ENCODE measurements at places on chromosomes 1 and 21.
A peak's percentile ranks its signal among the peaks of the same experiment; 100 is the strongest.

DNA sequence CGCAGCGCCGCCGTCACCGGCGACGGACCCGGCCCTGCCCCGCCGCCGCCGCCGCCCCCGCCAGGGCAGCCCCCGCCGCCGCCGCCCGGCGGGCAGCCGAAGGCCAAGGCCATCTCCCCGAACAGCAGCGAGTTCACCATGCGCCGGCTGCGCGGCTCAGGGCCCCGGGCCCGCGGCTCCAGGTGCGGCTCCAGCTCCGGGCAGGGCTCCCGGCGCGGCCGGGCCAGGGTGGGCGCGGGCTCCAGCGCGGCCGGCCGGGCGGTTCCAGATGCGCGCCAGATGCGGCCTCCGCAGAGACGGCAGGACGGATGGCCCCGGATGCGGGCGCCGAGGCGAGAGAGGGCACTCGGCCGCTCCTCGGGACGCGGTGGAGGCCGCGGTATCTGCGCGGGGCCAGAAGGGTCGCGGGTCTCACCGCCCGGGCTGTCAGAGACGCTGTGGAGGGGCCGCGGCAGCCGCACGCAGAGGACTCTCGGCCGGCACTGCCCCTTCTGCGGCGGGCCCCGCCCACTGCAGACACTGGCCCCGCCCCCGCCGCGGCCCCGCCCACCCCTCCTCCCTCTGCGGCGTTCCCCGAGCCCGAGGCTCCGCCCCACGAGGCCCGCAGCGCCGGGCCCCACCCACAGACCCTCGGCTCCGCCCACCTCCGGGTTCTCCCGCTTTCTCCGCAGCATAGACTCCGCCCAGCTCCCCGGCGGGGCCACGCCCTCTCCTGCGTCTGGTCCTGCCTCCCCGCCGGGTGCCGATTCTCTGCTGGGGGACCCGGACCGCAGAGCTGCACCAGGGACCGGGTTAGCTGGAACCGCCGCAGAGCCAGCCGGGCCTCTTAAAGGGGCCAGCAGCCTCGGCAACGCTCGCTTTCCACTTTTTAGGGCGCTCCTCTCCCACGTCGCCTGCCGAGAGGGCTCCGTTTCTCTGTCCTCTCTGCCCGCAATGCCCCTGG is at the start of gene IFFO2:
IFFO2 (minus strand) TSS at position 484 of the 943 bp plus-strand sequence; CDS start at position 140, 344 bp downstream.
- H3K36me3 ChIP-seq = peaks cover 16% of the 10 kb centered on the region
- peak within 1 kb of the TSS; percentile 83 for H3K4me3 ChIP-seq
- H3K27ac ChIP-seq = peak within 1 kb of the TSS; percentile 74
- peaks cover 60% of the 10 kb centered on the region for H3K4me1 ChIP-seq

- peaks cover 34% of the 10 kb centered on the region for H3K4me1 ChIP-seq
- no peaks in the 10 kb centered on the region for H3K36me3 ChIP-seq
- no peak overlapping the region for H3K4me3 ChIP-seq
Measured at GRCh38 chr1:150981177-150981804, 801 bp upstream of the ANXA9 start.

GRCh38 chr1:232911027-232911599 is 39.3 kb upstream of the NTPCR start:
- H3K4me1 ChIP-seq = peaks cover 38% of the 10 kb centered on the region
- no peak overlapping the region for H3K4me3 ChIP-seq
- peaks cover 1% of the 10 kb centered on the region for H3K36me3 ChIP-seq
- peaks cover 6% of the 10 kb centered on the region for H3K27me3 ChIP-seq

GRCh38 chr21:44761747-44762208 is 39.8 kb downstream of the UBE2G2 start:
- H3K36me3 ChIP-seq = peaks cover 2% of the 10 kb centered on the region
- H3K27ac ChIP-seq = no peak overlapping the region

DNA sequence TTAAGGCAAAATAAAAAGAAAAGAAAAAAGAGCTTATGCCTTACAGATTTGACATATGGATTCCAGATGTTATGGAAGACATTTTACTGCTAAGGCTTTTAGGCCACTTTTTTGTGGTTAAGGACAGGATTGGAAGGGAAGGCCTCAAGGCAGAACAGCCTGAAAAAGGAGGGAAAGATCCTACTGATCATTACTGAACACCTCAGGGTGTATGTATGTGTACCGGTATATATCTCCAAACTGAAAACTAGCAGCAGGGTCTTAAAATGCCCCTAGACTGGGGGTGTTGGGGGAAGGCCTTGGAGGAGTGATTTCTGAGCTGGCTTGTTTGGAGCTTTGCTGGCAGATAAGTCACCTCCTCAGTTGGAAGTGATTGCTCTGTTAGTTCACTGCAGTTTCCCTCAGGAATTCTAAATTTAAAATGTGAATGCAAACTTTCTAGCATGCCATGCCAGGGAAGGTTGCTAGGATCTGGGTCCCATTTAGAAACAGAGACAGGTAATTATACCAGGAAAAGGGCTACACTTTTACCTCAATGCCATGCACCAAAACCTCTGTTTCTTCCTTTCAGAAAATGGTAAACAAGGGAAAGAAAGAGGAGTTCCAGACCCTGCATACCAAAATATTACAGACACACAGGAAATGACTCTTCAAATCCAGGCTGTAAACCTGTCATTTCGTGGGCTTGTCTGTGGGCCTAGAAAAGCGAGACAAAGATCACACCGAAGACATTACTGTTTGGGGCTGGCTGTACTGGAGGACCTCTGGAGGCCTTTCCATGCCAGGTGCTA is 15.0 kb downstream of the C1orf52 start:
- H3K27me3 ChIP-seq = no peaks in the 10 kb centered on the region
- peaks cover 21% of the 10 kb centered on the region for H3K4me1 ChIP-seq
- no peak overlapping the region for H3K27ac ChIP-seq
- no peak overlapping the region for H3K4me3 ChIP-seq
- peaks cover 3% of the 10 kb centered on the region for H3K36me3 ChIP-seq
- DNase-seq = no peak

GRCh38 chr1:234119431-234119830 is 215.0 kb downstream of the SLC35F3 start:
- peaks cover 8% of the 10 kb centered on the region for H3K4me1 ChIP-seq
- peaks cover 20% of the 10 kb centered on the region for H3K27me3 ChIP-seq
- no peaks in the 10 kb centered on the region for H3K36me3 ChIP-seq
- H3K4me3 ChIP-seq = no peak overlapping the region
- DNase-seq = no peak
- no peak overlapping the region for H3K27ac ChIP-seq

GRCh38 chr1:31796707-31797106 is 19.1 kb downstream of the SPOCD1 start:
- no peak for DNase-seq
- H3K4me3 ChIP-seq = no peak overlapping the region
- H3K4me1 ChIP-seq = no peaks in the 10 kb centered on the region
- no peak overlapping the region for H3K27ac ChIP-seq

- H3K27ac ChIP-seq = peak overlapping the region; percentile 98
- H3K4me3 ChIP-seq = peak overlapping the region; percentile 87
- peak; percentile 95 for DNase-seq
- peaks cover 9% of the 10 kb centered on the region for H3K36me3 ChIP-seq
Measured at GRCh38 chr1:109546311-109547109, 1.9 kb upstream of the GNAI3 start.

GRCh38 chr1:203512848-203513584 is 19.1 kb downstream of the OPTC start:
- H3K4me1 ChIP-seq = peaks cover 24% of the 10 kb centered on the region
- no peak overlapping the region for H3K4me3 ChIP-seq
- peak overlapping the region; percentile 72 for H3K27ac ChIP-seq
- H3K27me3 ChIP-seq = peaks cover 10% of the 10 kb centered on the region
- no peaks in the 10 kb centered on the region for H3K36me3 ChIP-seq

DNA sequence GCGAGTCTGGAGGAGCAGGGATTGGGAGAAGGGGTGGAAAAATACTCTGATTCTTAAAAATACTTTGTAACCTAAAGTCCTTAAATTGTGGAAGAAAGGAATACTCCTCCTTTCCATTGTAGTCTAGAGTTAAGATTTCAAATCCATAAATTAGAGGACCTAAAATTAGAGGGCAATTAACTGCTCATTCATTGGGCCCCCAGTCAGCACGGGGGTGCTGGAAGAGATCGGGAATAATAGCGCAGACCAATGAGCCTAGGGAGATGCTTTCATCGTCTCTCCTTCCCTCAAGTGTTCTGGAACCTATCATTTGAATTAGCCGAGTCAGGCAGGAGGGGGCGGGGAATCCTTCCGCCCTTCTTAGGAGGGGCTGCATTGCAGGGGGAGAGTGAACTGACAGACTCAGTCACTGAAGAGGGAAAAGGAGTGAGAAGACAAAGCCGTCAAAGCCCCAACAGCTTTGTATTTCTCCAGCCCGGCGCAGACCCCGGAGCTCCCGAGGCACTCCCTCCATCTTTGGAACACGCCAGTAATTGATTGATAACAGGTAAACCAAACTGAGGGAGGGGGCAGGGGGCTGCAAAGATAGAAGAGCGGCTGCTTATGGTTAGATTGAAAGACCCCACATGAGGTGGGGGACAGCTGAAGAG is at the start of gene MLLT11:
MLLT11 (plus strand) TSS at position 391 of the 650 bp plus-strand sequence. CDS start 6,828 bp downstream, outside the sequence.
- H3K36me3 ChIP-seq = peaks cover 44% of the 10 kb centered on the region
- H3K27ac ChIP-seq = peak within 1 kb of the TSS; percentile 98
- H3K27me3 ChIP-seq = peaks cover 5% of the 10 kb centered on the region
- H3K4me3 ChIP-seq = peak within 1 kb of the TSS; percentile 97
- H3K4me1 ChIP-seq = peaks cover 35% of the 10 kb centered on the region

DNA sequence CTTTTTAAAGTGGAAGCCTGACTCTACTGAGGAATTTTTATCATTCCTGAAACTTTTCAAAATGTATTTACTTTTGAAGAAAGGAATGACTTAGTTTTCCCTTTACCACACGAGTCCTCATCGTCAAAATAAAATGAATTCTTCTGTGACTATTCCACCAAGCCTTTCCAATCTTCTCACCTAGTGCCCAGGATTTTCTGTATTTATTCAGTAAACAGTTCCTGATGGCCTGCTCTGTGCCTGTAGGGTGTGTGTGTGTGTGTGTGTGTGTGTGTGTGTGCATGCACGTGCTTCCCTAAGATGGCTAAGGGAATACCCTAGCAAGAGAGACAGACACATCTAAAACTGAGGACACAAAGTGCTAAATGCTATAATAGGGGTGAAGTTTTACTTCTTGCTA is 395.0 kb upstream of the USP24 start:
- H3K4me1 ChIP-seq = no peaks in the 10 kb centered on the region
- H3K4me3 ChIP-seq = no peak overlapping the region
- H3K27ac ChIP-seq = no peak overlapping the region
- H3K36me3 ChIP-seq = no peaks in the 10 kb centered on the region
- DNase-seq = no peak
- H3K27me3 ChIP-seq = no peaks in the 10 kb centered on the region

GRCh38 chr1:182217967-182218366 is 156.5 kb upstream of the ZNF648 start:
- H3K4me1 ChIP-seq = no peaks in the 10 kb centered on the region
- no peak overlapping the region for H3K27ac ChIP-seq
- H3K4me3 ChIP-seq = no peak overlapping the region
- DNase-seq = no peak
- H3K36me3 ChIP-seq = no peaks in the 10 kb centered on the region
- peaks cover 11% of the 10 kb centered on the region for H3K27me3 ChIP-seq

DNA sequence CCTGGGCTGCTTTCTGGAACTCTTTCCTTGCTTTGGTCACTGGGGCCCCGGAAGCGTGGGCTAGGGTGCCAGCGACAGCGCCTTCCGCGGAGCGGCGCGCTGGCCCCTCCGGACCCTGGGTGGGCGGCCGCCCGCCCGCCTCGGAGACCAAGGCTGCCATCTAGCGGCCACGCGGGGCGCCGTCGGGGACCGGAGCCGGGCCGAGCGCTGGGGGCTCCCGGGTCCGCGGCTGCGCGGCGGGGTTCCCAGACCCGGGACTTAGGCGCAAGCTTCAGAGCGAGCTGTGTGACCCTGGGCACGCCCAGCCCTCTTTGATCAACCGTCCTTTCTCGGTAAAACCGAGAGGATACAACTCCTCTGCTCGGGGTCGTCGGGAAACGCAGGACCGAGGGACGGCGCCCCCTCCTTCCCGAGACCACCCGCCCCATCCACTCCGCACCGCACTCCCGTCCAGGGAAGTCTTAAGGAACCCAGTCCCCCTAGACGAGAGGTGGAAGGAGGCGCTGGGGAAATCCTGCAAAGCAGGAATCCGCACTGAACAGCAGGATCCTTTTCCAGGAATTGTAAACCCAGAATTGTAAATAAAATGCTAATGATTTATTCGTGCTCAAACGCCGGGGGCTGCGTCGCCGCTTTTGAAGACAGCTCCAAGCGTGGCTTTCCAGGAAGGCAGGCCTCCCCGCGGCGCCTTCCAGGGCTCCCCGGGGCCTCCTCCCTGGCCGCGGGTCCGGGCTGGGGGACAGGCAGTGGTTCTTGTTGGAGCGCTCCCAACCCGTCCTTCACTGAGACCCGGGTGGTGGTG is 41.2 kb downstream of the RRAGC start:
- DNase-seq = peak; percentile 56
- H3K4me3 ChIP-seq = no peak overlapping the region
- peaks cover 82% of the 10 kb centered on the region for H3K27me3 ChIP-seq
- no peaks in the 10 kb centered on the region for H3K36me3 ChIP-seq
- no peak overlapping the region for H3K27ac ChIP-seq
- peaks cover 14% of the 10 kb centered on the region for H3K4me1 ChIP-seq

GRCh38 chr1:155892796-155893195 is 18.4 kb downstream of the RIT1 start:
- H3K27me3 ChIP-seq = peaks cover 5% of the 10 kb centered on the region
- peaks cover 20% of the 10 kb centered on the region for H3K4me1 ChIP-seq
- no peak for DNase-seq
- H3K4me3 ChIP-seq = no peak overlapping the region
- peaks cover 11% of the 10 kb centered on the region for H3K36me3 ChIP-seq

DNA sequence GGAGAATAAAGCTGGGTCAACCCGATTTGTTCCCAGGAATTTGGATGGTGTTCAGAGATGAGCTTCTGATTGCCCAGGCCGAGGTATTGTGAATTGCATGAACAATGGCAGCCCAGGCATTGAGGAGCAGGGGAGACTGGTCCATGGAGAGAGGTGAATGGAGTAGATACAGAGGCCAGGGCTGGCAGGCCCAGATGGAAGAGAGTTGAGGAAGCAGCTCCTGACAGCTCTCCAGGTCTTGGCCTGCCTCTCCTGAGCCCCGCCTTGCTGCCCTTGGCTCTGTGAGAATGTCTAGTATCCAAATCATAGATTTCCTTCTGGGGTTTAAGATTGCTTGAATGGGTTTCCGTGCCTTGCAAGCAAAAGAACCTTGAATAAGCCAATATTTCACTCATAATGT is 11.5 kb downstream of the ABCA4 start:
- no peaks in the 10 kb centered on the region for H3K36me3 ChIP-seq
- peaks cover 9% of the 10 kb centered on the region for H3K4me1 ChIP-seq
- DNase-seq = no peak
- H3K27ac ChIP-seq = no peak overlapping the region
- H3K4me3 ChIP-seq = no peak overlapping the region

- DNase-seq = no peak
- H3K4me3 ChIP-seq = no peak overlapping the region
- no peaks in the 10 kb centered on the region for H3K36me3 ChIP-seq
- H3K4me1 ChIP-seq = peaks cover 52% of the 10 kb centered on the region
Measured at GRCh38 chr1:229033480-229033879, 237.4 kb upstream of the RAB4A start.

GRCh38 chr1:24890887-24891286 is 39.2 kb downstream of the RUNX3 start:
- H3K27me3 ChIP-seq = peaks cover 43% of the 10 kb centered on the region
- H3K36me3 ChIP-seq = peaks cover 8% of the 10 kb centered on the region
- no peaks in the 10 kb centered on the region for H3K4me1 ChIP-seq
- no peak overlapping the region for H3K27ac ChIP-seq

- no peak for DNase-seq
- H3K27me3 ChIP-seq = peaks cover 23% of the 10 kb centered on the region
- no peak overlapping the region for H3K27ac ChIP-seq
Measured at GRCh38 chr1:19507516-19507915, 22.2 kb upstream of the CAPZB start.

Data from activated naive CD4-positive, alpha-beta T cell treated with anti-CD3 and anti-CD28 coated beads, Interleukin-2, amount 10 ng/mL, durations not matched to agents 7 days and 5 days (primary cell).